NK-92 treated with Interleukin-12 subunit alpha and Interleukin-12 subunit beta, amount 100 ng/mL, for 24 hours (cell line): ENCODE measurements at places on chromosomes 2 and 18.

DNA sequence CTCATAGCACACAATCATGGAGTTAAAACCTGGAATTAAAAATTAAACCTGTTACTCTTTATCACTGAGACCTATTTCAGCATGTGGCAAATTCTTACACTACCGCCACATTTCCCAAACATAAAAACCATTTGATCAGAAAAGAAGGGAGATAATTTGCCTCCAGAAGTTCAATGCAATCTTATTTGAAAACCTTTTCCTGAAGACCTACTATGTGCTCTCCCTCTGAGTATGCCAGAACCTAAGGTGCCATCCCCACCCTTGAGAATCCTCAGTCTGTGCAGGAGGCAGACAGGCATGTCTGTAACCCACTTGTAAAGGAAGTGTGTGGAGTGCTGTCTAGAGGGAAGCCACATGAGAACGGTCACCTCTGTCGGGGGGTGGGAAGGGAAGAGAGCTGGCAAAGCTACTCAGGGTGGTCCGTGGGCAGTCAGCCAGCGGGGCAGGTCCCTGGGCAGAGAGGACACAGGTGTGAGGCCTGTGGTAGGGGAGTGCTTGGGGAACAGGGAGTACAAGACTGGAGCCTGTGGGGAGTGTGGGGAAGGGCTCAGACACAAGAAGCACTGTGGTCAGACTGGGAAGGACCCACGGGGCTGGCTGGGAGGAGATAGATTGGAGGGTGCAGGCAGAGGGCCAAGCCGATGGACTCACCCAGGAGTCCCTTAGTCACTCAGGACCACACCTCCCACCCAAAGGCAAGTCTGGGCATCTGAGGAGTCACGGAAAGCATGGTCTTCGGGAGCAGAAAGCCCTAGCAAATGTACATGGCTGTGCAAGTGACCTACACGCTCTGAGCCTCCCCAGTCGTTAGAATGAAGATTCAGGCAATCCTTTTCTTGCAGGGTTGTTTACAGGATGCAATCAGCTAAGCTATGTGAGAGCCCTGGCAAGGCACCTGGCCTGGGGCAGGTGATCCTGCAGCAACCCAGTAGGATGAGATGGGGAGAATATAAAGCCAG, 22.8 kb downstream of the CRACDL start:
- DNase-seq = no peak

- no peak for DNase-seq
Measured at GRCh38 chr2:226773291-226773690, 26.3 kb downstream of the IRS1 start.

DNA sequence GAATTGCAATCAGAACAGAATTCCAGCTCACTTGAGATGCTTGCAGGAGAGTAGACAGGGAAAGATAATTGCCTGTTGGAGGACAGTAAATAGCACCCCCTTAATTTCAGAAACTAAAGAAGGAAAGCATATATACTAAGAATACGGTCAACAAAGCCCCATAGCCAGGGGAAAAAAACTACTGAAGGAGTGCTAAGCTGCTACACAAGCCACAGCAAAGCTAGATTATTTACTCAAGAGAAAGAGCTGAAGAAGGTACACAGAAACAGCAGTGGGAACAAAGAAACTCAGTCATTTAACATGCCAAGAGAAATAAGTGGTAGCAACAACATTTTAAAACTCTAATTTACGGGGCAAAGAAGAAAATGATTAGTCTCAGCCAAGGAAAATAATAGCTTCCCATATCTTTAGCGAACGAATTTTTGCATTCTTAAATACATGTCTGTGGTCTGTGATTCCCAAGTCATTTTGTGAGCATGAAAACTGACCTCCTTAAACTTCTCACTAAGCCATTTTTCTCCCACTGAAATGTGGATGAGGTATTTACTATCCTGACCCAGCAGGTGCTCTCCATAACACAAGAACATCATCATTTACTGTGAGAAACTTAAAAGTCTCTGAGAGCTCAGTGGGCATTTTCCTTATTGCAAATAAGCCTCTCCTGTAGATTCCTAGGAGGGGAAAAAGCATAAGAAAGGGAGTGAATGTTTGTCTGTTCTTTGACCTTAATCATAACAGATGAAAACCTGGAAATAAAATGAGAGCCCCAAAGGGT, 196.0 kb downstream of the PAX3 start:
- no peak for DNase-seq

DNA sequence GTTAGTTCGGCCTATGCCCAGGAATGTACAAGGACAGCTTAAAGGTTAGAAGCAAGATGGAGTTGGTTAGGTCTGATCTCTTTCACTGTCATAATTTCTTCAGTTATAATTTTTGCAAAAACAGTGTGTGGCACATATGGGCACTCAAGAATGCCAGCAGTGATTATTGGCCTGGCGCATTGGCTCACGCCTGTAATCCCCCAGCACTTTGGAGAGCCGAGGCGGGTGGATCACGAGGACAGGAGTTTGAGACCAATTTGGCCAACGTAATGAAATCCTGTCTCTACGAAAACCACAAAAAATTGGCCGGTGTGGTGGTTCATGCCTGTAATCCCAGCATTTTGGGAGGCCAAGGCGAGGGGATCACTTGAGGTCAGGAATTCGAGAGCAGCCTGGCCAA, 75.7 kb upstream of the MSH2 start:
- no peak for DNase-seq

GRCh38 chr2:234970099-234970440, 18.3 kb downstream of the SH3BP4 start:
- no peak for DNase-seq

GRCh38 chr18:38250971-38251370, 685.4 kb upstream of the CELF4 start:
- DNase-seq = no peak

DNA sequence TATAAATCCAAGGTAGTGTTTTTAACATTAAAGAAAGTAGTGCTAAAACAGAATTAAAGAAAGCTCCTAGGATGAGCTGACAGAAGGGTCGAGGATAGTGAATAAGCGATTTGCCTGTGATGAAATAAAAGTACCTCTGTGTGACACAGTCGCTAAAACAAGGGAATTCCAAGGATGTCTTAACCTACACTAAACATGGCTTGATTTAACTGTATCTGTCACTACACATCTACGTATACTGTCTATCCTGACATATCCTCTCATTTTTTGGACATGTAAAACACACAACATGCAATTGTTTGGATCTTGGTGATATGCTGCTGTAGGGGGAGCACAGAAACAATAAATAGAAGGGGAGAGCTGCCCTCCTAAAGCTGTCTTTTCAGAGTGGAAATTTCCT, 580.8 kb upstream of the SLC8A1 start:
- DNase-seq = no peak

- no peak for DNase-seq
Measured at GRCh38 chr2:42367835-42368234, 6.8 kb upstream of the COX7A2L start.

DNA sequence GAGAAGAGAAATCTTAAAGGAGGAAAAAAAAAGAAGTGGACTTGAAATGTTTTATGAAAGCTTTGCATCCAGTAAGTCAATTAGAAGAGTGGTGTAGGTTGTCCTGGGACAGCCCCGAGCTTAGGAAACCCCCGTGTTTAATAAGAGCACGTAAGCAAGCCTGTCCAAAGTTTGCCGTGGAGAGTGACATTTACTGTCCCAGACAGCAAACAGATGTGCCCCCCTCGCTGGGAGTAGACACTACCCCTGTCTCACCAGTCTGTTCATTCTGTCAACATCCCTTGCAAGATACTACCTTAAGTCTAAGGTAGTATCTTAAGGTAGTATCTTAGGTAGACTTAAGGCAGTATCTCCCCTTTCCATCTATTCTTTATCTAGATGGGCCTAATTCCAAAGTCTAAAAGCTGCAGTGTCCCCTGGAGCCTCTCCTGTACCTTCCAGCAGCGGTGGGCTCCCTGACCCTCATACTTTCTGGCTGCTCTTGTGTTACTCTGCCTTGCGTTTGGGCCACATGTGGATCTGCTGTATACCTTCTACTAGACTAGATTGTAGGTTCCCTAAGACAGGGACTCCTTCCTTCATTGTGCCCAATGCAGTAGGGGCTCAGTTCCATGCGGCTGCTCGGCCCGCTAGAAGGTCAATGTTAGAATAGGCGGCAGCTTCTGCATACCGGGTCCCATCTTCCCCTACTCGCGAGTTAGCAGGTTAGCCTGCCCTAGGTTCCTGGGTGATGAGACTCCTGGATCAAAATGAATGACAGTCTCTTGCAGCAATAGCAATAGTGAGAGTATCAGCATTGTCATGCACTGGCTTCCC, 244.1 kb downstream of the GBX2 start:
- DNase-seq = no peak

- DNase-seq = no peak
Measured at GRCh38 chr2:234673961-234674759, 177.3 kb upstream of the ARL4C start.

GRCh38 chr2:80361904-80362303, 57.4 kb upstream of the LRRTM1 start:
- no peak for DNase-seq

- no peak for DNase-seq
Measured at GRCh38 chr2:224360801-224361251, 41.1 kb downstream of the FAM124B start.

GRCh38 chr18:58447402-58448095, 181.3 kb downstream of the ALPK2 start:
- DNase-seq = no peak

DNA sequence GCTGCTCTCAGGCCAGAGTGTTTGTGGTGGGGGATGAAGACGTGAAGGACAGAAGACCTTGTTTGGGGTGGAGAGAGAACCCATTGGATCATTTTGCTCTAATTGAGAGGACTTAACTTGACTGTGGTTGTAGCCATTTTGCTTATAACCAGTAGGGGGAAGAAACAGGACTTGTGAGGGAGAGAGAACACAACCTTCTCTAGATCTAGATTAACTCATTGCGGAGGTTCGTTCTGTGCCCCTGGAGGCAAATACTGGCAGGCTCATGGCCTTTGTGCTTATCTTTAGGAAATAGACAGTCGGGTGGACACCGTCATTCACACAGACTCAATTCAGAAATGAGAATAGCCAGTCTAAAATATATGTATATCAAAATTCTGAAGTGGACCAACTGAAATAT, 147.0 kb upstream of the LHCGR start:
- no peak for DNase-seq

- no peak for DNase-seq
Measured at GRCh38 chr2:18932853-18933252, 343.5 kb upstream of the NT5C1B start.

DNA sequence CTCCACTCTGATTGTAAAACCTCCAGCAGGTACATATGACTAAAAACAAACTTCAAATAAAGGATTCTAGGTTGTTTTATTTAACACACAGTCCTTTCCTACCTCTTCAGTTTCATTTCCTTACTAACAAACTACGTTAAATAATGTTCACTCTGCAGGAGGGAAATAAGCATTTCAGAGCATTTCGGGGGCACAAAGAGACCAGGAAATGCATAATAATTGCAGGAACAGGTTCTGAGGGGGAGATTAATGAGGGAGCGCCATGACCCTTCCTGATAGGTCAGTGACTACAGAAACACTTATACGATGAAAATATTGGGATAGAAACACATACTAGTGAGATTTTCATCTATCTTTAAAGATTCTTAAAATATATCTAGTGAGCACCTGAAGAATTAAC, 416.6 kb downstream of the NRXN1 start:
- DNase-seq = no peak

DNA sequence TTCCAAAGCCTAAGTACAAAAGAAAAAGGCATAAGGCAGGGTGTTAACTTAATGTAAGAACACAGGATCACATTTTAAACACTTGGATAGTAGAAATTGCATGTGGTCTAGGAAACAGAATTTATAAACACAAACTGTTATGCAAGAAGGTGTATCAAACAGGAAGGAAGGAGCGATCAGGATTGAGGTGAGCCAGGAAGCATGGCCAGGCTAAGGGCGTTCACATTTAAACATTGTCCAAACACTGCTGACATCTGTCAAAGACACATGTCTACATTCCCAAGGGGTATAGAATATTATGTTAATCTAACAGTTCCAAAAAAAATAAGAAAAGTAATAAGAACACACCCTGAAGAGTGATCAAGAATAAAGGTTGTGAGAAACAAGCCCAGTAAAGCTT, 71.3 kb downstream of the CCDC141 start:
- DNase-seq = no peak
